ENCODE measurements at places on chromosomes 2 and 18.

DNA sequence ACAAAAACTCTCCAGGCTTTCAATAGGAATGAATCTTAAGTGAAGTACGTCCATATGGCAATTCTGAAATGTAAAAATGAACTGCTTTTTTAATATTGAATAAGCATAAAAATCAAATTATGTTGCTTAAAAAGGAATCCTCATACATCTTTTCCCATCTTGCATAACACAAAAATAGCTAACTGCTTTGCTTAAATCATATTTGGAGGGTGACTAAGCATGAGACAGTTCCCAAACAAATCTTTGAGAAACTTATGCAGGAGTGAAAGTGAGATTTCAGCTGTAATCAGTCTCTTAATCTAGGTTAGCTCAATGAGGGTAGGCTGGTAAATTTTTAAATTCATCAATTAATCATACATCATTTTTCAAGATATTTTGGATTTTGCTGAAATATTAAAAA, 111.5 kb downstream of the MBD5 start:
- DNase-seq, result no peak

DNA sequence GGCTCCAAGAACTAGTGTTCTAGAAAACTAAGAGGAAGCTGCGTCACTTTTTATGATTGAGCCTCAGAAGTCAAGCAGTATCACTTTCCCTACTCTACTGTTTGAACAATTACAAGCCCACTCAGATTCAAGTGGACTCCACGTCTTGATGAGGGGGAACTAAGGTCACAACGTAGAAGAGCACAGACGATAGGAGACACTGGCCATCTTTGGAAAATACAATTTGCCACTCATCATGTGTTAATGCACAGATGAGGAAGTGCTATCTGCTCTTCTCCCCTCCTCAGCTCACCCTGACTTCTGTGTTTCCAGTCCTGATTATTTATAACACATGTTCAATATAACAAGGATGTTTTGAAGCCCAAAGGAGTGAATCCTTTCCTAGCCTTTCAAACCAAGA, 76.1 kb upstream of the CYP1B1 start:
- DNase-seq, result no peak

DNA sequence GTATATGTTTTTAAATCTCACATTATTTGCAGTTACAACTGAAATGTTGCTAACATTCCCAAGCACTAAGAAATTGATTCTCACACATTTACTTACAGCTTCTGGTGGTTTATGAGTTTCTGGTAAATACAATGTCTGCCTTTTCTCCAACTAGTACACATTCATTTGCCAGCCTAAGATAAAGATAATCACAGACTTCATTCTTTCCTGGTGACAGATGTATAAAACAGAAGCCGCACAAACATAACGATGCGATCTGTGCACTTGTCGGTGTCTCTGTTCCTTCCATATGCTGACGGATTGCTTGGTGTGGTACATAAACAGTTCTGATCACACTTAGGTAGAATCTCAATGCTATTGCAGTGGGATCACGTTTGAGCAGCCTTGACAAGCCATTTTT, 100.4 kb upstream of the DDX18 start:
- DNase-seq, result no peak

DNA sequence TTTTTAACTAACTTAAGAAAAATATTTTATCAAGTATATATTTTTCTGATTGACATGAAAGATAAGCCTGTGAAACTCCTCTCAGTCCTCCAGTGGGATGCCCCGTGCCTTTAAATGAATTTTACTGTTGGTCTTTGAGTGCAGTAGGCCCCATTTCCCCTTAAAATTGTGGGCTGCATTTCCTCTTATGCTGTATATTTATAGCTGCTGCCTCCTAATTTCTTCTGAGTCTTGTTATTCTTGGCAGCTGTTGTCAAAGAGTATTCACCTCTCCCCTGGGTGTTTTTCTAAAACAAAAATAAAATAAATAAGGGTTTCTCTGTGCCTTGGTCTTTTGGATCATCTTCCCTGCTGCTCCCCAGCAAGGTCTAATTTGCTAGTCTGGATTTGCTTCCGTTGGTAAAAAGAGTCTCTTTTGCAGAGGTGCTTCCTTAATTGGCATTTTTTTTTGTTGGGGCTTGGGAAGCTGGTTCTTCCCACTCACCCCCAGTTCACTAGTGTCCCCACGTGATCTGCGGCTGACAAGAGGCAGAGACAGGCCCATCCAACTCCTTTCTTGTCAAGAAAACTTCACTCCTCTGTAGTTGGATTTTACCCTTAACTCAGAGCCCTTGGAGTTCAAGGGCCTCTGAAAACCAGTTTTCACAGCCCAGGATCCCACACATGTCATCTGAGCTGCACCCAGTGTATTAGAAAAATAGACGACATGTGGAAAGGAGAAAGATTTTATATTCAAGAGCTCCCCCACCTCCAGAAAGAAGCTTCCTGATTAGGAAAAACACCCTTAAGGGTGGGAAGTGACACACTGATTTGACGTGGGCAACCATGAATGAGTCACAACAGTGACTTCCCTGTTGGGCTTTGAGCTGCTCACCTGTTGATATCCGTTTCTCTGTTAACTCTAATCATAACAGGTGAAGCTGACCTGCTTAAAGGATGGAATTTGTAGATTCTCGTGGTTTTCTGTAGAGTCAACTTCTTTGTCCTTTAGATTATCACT, 431.5 kb downstream of the DCDC2C start:
- DNase-seq, result no peak

GRCh38 chr2:172103471-172104272, 972 bp upstream of the DLX2 start:
- DNase-seq, result no peak

Data from NCI-H1417 treated with DMSO at 0.1 percent for 48 hours (cell line).